Mesothelial cell of epicardium (in vitro differentiated cells): ENCODE measurements at places on chromosomes 16 and 17.

DNA sequence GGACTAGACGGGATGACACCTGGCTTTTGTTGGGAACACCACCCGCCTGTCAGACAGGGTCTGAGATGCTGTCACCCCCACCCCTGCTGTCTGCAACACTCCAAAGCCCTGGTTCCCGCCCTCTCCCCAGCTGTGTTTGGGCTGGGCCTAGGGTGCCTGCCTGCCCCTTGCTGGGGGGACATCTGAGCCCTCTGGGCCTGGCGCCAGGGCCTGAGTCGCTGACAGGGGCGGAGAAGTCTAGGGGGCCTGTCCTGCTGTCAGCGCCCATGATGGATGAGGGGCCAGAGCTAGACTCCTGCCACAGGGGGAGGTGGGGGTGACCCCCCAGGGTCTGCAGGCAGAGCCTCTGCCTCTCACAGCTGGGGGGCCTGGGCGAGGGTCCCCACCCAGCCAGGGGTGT, 7.6 kb upstream of the PKMYT1 start:
- no peak for DNase-seq

DNA sequence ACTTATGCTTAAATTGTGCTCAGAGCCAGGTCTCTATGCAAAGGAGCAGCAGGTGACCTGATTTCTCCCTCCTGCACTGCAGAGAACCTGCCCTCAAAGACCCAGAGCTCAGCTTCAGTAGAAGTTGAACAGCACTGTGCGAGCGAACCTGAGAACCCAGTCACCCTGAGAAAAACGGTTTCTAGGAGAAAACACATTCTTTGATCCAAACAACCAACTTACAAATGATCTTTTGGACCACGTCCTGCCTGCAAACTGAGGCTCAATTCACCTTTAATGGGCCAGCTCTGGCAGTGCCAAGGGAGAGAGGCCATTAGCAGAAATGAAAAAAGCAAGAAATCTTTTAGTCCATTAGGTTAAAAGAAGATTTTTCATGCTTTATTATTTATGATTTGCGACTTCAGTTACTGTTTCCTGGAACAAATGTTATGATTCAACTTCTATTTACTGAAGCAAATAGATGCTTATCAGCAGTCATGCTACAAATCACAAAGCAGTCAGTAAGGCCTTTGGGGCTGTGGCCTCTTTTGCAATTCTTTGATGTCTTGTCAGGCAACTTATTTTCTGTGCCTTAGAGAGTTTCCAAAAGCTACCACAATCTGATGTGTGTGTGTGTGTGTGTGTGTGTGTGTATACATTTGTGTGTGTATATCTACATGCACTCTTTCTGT, 65.7 kb upstream of the LRRC37A3 start:
- DNase-seq = no peak

DNA sequence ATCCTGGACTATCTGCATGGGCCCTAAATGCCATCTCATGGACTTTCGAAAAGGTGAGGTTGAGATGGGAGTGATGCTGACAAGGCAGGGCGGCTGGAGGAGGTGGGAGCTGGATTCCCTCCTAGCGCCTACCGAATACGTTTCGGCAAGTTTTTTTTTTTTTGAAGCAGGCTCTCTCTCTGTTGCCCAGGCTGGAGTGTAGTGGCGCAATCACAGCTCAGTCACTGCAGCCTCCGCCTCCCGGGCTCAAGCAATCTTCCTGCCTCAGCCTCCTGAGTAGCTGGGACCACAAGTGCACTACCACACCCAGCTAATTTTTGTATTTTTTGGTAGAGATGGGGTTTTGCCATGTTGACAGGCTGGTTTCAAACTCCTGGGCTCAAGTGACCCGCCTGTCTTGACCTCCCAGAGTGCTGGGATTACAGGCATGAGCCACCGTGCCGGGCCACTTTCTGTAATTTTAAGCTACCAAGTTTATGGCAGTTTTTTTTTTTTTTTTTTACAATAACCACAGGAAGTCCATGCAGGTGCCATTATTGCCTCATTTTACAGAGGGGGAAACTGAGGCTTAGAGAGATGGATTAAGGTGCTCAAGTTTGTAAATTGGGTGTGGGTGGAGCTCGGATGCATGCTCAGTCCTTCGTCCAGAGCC, 246.4 kb downstream of the PRKCA start:
- no peak for DNase-seq

- no peak for DNase-seq
These were observed 47.6 kb downstream of the MARVELD3 start for GRCh38 chr16:71673582-71673973.

DNA sequence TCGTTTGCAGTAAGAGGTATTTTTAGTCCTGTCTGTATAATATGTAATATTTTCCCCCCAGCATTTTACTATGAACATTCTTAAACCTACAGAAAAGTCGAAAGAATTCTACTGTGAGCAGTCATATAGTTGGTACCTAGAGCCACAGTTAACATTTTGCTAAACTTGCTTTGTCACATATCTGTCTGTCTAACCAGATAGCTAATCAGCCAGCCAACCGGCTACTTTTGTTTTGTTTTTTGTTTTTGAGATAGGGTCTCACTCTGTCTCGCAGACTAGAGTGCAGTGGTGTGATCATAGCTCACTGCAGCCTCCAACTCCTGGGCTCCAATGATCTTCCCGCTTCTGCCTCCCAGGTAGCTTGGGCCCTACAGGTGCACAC, 73.3 kb downstream of the ABCC1 start:
- DNase-seq = no peak

DNA sequence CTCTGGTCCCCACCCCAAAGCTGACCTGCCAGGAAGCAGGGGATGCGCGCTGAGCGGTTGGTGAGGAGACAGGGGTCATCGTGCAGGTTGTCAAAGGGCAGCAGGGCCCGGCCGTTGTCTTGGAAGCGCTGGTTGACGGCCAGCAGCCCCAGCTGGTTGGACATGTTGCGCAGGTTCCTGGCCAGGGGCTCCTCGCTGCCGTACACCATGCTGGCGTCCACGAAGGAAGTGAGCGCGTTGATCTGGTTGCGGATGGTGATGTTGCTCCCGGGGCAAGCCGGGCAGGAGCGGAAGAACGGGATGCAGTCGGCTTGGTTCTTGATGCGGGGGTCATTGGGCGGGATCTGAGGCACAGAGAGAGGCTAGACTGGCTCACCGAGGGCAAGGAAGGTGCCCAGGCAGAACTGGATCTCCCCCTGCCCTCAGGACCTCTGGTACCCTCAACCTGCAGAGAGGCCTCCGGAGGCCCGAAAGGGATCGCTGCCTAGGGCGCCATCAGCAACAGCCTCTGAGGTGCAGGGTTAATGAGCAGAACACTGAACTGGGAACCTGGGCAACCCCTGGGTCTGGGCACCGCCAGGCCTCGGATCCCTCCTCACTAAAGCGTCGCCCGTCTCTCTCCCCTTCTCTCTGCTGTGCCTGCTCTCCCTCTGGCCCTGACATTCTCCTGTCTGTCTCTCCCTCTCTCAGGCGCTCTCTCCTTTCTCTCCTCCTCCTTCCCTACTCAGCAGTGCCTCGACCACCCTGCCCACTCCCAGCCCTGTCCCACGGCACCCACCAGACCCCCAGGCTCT, 2.7 kb downstream of the MPO start:
- DNase-seq = no peak

GRCh38 chr17:31431852-31432658, 40.6 kb downstream of the RAB11FIP4 start:
- no peak for DNase-seq

DNA sequence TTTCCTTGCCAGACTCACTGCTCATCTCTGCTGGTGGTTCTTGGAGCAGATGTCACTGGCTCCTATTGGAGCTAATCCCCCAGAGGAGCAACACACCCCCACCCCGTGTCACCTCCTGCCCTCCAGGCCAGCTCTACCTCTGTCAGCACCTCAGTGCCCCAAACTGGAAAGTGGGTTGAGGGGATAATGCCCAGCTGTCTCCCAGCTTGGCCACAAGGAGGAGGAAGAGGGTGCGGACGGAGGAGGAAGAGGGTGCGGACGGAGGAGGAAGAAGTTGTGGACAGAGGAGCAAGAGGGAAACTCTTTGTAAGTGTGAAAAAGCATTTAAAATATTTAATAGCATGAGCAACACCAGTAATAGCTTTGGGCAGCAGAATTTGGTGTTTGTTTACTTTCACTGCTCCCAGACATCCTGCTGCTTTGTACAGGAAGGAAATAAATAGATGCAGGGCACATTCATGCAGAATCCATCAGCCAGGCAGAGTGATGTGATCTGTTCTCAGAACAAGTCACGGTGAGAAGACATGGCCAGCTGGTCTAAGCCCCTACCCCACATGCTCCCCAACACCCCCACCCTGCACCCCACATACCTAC, 82.5 kb downstream of the C17orf67 start:
- DNase-seq = no peak

GRCh38 chr17:76442341-76443338, 10.3 kb downstream of the UBE2O start:
- no peak for DNase-seq

GRCh38 chr17:72677714-72678390, 414.6 kb downstream of the SLC39A11 start:
- DNase-seq = no peak

DNA sequence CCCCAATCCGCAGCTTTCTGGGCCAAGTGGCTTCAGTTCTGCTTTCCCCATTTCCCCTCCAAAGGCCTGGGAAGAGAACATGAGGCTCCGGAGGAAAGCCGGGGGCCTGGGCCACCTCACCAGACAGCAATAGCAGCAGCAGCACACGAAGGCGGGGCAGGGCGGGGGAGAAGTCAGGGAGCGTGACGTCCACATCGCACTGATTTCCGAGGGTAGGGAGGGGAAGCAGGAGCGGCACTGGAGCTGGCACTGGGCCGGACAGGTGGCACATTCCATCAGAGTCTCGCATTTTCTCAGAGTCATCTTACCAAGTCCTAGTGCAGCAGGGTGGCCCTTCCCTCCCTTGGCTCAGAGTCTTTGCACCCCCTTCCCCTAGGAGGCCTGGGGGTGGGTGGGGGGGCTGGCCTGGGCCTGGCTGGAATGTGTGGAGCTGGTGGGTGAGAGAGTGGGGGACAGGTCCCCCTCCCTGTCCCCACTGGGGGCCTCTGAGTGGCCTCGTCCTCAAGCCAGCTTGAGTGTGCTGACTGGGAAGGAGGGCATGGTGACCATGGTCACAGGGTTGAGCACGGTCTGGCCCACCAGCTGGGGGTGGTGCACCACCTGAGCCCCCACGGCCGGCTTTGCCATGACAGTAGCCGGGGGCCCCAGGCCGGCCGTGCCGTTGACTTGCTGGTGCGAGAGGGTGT, 14.3 kb downstream of the MNT start:
- no peak for DNase-seq

- no peak for DNase-seq
These were observed 83.4 kb downstream of the HIC1 start for GRCh38 chr17:2138318-2138717.

- no peak for DNase-seq
These were observed 330.3 kb upstream of the XYLT1 start for GRCh38 chr16:17801068-17801467.

DNA sequence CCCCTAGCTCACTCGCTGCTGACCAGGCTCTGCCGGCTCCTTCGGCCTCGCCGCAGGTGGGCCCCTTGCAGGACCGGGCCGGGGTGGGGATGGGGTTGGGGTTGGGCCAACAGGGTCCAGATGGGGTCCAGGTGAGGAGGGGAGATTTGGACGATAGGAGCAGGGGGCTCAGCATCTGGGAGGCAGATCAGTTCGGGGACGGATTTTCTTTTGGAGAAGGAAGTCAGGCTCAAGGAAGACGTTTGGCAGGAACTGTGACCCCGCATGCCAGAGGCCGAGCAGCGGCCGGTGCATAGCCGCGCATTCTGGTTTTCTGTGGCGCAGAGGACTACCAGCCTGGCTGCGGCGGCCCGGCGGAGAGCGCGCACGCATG, 845 bp upstream of the ALDOA start:
- no peak for DNase-seq

- no peak for DNase-seq
These were observed 1.8 kb downstream of the C16orf54 start for GRCh38 chr16:29743827-29744531.

DNA sequence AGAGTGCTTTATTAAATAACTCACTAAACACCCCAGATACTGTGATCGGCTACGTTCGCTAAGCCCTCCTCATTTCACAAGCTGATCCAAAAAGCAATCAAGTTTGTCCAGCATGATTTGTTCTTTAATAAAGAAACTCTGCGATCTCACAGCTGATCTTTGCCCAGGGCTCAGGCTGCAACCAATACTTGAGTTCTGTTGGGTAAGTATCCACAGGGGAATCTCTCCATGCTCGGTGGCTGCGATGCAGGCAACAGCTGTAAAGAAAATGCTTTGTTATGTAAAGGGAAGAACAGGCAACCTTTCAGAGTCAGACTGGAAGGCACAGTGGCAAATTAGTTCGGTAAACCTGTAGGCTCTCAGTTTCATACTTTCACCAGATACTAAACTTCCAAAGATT, 67.5 kb downstream of the SHISA6 start:
- no peak for DNase-seq

DNA sequence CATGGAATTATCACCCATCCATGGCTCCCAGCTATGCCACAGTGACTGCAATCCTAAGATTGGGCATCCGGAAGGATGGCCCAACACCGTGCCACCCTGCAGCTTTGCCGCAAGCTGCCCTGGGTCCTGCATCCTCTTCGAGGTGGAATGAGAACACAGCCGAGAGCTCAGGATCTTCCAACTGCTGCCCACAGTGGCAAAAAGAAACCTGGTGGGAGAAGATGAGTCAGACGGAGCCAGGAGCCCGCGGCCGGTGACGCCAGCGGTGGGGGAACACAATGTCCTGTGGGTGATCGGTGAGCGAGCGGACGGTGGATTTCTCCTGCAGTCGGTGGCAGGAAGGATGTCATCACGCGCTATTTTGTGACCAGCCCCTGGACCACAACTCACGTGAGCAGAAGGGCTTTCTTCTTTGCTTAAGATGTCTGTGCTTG, 20.1 kb downstream of the CD7 start:
- DNase-seq = no peak

DNA sequence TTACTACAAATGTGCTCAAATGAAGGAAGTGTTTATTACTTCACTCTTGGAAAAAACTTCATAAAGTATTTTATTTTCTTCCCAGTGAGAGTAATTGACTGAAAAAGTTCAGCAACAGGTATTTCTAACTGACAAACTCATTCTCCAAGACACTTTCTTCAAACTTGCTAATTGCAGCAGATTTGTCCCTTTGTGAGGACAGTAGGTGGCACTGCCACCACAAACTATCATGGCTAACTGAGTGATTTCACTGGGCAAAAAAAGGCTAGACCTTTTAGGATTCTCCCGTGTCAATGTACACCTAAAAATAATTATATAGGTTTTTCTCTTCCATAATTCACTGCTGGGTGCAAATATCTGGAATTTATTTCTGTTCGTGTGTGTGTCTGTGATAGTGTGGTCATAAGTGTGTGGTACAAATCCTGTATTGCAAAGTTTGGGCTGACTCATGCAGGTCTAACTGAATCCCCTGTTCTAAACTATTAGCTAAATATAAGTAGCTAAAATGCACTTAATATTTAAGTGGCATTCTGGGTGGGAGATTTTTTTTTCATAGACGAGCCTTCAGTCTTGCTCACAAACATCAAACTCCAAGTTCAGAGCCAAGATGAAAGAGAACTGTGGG, 3.9 kb downstream of the HS3ST3A1 start:
- DNase-seq = no peak
